ENCODE measurements at places on chromosomes 13 and 19.

DNA sequence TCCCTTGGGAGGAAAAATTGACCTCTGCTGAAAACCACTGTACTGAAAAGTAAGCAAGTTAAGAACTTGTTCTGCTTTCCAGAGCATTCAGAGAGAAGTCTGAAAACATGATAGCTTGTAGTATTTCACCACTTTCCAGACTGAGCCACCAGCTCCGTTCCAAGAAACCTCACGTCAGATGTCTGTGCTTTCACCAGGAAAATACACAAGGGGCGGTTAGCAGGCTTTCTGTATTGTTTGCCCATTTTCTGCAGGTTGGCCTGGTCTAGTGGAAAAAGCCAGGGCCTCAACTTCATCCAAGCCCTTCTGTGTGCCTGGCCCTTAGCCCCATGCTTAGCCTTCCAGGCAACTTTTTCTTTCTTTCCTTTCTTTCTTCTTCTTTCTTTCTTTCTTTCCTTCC lies 36.4 kb downstream of the RXFP2 start:
- no peak for DNase-seq

- no peak for DNase-seq
Observed at GRCh38 chr13:27138457-27139093, 33.0 kb downstream of the USP12 start.

GRCh38 chr13:97148894-97149293 lies 73.2 kb upstream of the MBNL2 start:
- no peak for DNase-seq

DNA sequence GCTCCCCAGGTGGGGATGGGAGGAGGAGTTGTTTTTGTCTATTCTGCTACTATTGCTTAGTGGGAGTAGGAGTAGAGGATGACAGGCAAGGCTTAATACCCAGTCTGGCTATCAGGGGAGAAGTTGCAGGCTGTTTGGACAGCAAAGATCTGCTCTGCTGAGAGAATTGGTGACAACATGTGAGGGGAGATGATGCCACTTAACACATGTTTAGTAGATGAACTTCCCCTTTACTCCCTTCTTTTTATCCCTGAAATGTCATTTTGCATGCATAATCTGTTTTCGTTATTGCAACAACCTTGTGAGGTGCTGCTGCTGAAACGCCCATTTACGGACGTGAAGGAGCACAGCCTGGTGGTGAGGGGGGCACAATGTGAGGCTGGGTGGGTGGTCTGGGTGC lies 3.0 kb upstream of the CYP4F12 start:
- DNase-seq, result no peak

DNA sequence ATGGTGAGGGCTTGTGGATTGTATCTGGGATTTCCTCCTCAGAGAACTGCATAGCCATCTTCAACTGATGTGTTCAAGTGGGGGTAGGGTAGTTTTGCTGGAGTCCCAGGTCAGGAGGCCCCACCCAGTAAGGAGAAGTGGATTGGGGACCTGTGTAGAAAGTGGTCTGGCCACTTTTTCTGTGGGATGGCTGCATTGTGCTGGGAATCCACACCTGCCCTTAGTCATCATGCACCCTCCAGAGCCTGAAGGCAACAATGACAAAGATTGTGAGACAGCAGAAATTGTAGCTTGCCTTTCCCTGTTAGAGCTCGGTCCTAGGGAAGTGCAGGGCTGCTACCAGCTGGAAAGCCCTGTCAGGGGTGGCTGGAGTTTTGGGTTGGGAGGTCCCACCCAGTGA lies 255.4 kb downstream of the NDFIP2 start:
- no peak for DNase-seq

DNA sequence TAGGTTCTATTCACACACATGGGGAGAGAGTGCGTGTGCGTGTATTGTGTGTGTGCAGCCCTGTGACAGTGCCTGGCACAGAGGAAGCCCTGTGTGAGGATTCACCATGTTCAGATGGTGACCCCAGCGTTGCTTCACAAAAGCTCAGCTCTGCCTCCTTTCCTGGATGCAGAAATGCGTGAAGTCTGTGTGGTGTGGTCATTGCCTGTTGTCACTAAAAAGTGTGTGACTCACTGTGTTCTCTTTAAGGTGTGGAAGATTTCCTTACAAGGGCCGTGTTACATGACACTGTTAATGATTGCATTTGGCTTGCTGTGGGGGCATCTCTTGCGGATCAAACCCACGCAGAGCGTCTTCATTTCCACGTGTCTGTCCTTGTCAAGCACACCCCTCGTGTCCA lies 19.5 kb upstream of the DCUN1D2 start:
- no peak for DNase-seq

GRCh38 chr13:75426421-75426820 lies 55.5 kb downstream of the TBC1D4 start:
- DNase-seq, result no peak

GRCh38 chr19:58417071-58417470 lies 8.6 kb downstream of the ZNF584 start:
- DNase-seq, result no peak

- no peak for DNase-seq
Observed at GRCh38 chr19:21109116-21109515, 27.1 kb downstream of the ZNF714 start.

GRCh38 chr19:50461066-50461875 lies 15.0 kb upstream of the EMC10 start:
- peak; percentile 78 for DNase-seq

- DNase-seq, result no peak
Observed at GRCh38 chr19:12880551-12881171, 588 bp downstream of the DNASE2 start.

DNA sequence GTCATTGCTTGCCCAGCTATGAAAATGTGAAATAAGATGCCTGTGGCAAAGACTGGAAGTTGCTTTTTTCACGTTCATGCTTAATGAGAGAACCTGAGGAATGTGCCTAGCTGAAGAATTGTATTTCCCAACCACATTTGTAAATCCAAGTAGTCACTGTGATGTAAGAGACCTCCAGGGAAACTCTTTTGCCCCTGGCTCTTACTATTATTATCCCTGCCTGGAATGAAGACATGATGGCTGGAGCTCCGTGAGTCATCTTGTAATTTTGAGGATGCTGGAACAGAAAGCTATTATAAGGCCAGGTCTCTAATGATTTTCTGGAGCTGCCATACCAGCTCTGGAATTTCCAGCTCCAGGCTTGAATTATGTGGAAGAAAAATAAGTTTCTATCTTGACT lies 894.3 kb downstream of the DIAPH3 start:
- no peak for DNase-seq

DNA sequence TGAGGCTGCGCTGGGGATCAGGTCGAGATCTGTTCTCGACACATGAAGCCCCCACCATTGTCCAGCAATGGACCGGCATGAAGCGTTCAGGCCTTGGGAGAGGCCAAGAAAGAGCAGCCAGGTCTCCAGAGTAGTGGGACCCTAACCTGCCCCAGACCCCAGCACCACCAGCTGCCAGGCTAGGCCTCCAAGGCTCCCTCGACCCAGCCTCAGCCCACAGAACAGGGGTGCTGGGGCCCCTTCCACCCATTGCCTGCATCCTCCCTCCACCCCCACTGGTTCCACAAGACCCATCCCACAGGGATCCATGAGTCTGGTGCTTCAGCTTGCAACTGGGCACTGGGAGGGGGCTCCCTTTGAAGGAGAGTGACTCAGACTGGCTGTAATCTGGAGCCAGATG lies 120.3 kb downstream of the TUBA3C start:
- DNase-seq, result no peak

- no peak for DNase-seq
Observed at GRCh38 chr13:45545686-45546409, 69.7 kb downstream of the ERICH6B start.

DNA sequence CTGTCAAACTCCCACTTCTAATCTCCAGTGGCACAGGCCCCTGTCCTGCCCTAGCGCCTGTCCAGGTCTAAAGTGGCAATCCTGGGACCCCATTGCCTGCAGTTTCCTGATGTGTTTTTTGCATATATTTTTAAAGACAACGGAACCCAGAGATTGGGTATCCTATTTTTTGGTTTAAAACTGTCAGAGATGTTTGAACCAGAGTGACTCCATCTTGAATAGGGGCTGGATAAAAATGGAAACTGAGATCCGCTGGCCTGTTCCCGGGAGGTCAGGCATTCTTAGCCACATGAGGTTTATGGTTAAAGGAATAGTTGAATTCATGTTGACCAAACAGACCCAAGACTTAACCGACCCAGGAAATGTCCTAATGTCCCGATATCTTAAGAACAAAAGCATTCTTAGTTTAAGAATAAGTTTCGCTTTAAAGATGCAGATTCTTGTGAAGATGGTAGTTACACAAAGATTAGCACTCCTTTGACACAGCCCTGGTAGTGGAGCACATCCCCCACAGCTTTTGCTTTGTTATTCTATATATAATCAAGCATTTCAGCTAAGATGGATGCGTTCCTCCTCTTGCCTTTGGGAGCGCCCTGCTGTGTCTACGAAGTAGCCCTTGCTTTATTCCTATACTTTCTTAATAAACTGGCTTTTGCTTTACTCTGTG lies 332.1 kb downstream of the UQCRFS1 start:
- DNase-seq, result no peak

GRCh38 chr19:32877323-32877912 lies 7.9 kb upstream of the SLC7A9 start:
- DNase-seq, result no peak

GRCh38 chr13:33152389-33152788 lies 133.2 kb downstream of the STARD13 start:
- no peak for DNase-seq

- no peak for DNase-seq
Observed at GRCh38 chr19:39407410-39407659, 688 bp downstream of the ZFP36 start.

DNA sequence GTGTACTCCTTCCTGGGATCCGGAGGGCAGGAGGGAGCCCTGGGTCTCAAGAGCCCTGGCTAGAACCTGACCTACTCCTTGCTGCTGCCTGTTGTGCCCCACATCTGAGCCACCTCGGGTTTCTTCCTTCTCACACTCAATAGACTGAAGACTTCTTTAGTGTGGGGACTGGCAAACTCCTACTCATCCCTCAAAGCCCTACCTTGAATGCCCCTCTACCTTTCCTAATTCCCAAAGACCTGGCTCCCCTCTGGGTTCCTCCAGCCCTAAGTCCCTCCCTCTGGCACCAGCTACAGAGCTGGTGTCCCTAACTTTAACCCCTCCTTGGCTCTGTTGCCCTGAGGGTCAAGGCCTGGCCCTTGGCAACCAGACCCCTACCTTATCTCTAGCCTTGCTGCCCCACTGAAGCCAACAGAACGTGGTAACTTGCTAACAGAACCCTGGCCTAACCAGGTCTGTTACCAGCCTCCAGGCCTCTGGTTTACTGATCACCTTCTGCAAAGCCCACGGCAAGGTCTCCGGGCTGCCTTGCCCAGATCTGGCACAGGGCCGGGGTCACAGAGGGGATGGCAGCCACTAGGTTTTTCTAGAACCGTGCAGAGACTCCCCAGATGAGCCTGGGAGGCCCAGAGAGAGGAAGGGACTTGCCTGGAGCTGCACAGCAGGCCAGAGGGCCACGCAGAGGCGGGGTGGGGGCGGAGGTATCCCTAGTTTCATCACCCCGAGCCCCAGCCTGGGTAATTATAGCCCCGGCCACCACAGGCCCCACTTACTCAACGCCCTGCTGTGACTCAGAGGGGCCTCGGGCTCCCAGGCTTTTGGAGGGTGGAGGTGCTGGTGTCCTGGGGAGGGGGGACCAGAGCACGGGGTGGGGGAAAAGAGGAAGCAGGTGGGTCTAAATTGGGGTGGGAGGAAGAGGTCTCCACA lies 15.3 kb downstream of the ZBTB7A start:
- peak; percentile 76 for DNase-seq

DNA sequence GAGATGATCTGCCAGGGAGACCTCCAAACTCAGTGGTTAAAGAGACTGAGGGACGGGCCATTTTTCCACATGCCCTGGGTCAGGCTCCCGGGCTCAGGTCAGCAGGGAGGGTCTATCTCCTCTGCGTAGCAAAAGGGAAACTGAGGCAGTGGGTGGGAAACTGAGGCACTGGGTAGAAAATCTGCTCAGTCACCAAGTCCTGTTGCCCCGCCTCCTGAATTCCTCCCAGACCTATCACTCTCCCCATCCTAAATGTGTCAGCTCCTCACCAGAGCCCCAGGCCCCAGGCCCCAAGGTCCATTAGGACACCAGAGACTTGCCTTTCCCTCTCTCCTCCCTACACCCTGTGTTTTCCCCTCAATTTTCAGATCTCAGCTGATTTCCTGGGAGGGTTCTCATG lies 2.4 kb downstream of the CD320 start:
- peak; percentile 37 for DNase-seq

DNA sequence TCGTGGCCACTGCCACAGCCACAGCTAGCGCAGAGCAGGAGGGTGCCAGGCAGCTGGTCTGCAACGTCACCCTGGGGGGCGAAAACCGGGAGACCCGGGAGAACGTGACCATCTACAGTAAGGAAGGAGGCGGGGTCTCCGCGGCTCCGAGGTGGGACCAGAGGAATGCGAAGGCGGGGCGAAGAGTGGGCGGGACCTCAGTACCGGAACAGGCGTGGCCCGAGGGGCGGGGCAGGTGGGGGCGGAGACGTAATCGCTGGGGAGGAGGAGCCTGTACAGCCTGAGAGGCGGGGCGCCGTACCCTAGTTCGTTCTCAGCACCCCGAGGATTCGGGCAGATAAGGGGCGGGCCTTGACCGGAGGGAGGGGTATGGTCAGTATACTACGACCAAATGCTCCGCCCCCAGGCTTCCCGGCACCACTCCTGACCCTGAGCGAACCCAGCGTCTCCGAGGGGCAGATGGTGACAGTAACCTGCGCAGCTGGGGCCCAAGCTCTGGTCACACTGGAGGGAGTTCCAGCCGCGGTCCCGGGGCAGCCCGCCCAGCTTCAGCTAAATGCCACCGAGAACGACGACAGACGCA lies 2.5 kb downstream of the ICAM5 start:
- DNase-seq, result peak; percentile 87

- no peak for DNase-seq
Observed at GRCh38 chr13:103288114-103288513, 221.9 kb upstream of the SLC10A2 start.

GRCh38 chr13:98301721-98302120 lies 124.7 kb upstream of the RNF113B start:
- DNase-seq, result no peak

- peak; percentile 7 for DNase-seq
Observed at GRCh38 chr19:6035026-6035425, 57.1 kb upstream of the RANBP3 start.

- no peak for DNase-seq
Observed at GRCh38 chr19:18597809-18598660, 8.6 kb downstream of the CRLF1 start.

DNA sequence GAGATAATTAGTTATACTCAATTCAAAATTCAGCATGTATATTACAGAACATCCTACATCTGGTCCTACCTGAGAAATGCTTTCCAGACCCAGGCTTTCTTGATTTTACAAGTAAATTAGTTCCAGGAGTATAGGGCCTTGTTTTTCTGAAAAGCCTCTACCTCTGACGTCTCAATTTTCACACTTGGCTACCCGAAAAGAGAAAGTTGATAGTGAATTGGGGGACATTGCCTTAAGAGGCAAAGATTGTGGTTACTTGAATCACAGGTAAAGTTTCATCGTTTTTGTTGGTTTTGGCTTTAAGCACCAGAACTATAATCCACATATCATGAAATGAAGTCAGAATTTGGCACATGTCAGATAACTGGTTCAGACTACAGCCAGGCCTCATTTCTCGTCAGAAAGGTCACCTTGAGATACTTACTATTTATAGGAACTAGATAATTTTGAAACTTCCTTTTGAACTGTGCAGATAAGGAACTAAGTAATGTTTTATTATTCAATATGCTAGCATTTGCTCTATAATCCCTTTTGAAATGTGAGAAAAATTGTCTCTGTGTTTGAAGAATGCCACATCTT lies 30.8 kb downstream of the FAM124A start:
- DNase-seq, result peak; percentile 23

- peak; percentile 71 for DNase-seq
Observed at GRCh38 chr19:16571822-16572331, 338 bp downstream of the SLC35E1 start.

All from activated CD8-positive, alpha-beta memory T cell treated with anti-CD3 and anti-CD28 coated beads, Interleukin-2, amount 10 ng/mL, durations not matched to agents 7 days and 5 days (primary cell).